ENCODE measurements at places on chromosomes 5 and 9.

GRCh38 chr9:80465556-80465955 lies 893.8 kb downstream of the TLE4 start:
- no peak for DNase-seq

DNA sequence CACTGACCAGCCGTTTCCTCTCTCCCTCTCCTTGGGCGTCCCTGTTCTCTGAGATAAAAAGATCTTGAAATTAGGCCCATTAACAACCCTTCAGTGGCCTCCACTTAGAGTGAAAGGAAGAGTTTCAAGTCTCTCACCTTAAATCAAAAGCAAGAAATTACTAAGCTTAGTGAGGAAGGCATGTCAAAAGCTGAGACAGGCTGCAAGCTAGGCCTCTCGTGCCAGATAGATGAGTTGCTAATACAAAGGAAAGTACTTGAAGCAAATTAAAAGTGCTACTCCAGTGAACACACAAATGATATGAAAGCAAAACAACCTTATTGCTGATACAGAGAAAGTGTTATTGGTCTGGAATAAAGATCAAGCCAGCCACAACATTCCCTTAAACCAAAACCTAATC lies 331.3 kb upstream of the SEMA6A start:
- no peak for DNase-seq

- no peak for DNase-seq
Observed at GRCh38 chr9:77606526-77606925, 41.6 kb downstream of the GNA14 start.

DNA sequence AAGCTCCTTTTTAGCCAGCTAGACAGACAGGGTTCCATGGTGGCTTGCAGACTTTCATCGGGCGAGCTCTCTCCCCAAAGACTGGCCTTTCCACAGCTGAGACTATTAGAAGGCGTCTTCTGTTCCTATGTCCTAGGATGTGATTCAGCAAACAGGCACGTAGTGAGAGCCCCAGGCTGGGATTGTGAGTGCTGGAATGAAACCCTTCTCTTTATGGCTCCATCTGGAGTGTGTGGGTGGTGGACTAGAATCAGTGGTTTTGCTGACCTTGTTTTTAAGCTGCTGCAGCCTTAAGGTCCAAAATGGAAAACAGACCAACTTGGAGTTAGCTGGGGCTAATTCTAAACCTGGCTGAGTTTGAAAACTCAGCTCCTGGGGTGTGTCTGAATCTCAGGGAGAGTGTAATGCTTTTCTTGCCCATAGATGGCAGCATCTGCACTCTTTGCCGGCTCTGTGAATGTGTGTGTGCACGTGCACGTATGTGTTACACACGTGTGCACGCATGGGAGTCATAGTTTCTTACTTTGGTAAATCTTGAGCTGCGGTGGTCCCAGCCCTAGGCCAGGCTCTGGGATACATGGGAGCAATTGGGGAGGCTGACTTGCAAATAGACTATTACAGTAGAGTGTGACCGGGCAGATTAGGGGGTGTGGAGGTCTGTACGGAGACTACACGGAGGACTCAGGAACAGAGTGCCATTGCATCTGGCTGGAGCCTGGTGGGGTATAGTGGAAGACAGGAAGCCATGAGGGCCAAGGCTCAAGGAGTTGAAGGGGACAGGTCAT lies 10.7 kb downstream of the GSN start:
- no peak for DNase-seq

GRCh38 chr5:63211448-63212132 lies 633.0 kb downstream of the LRRC70 start:
- no peak for DNase-seq

- no peak for DNase-seq
Observed at GRCh38 chr5:169911448-169912212, 68.7 kb downstream of the INSYN2B start.

DNA sequence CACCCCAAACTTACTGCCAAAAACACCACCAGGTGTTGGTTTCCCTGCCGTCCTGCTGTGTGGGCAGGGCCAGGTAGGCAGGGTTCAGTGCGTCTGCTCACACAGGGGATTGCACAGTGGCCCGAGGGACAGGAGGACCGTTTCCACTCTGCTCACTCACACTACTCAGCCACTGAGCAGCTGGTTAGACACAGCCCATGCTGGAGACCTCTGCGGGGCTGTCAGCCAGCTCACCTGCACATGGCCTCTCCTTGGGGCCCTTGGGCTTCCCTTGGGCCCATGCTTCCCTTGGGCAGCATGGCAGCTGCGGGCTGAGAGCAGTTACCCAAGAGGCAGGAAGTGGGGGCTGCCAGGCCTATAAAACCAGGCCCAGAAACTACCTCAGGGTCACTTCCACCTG lies 79.0 kb downstream of the SYK start:
- no peak for DNase-seq

Measured in stimulated activated CD4-positive, alpha-beta T cell treated with anti-CD3 and anti-CD28 coated beads, Interleukin-15, amount 100 ng/mL, for 1 hour (primary cell).